ENCODE measurements at places on chromosomes 13 and 19. TPM values are rescaled to one million over a fixed set of nuclear protein-coding genes. Genes with fewer than 3 reads are reported as not detected.

The SUGT1 gene
- 27.4 TPM for total RNA-seq

The KLK1 gene
- total RNA-seq = not detected

The TPTE2 gene
- not detected for total RNA-seq

The PAN3 gene
- 70.2 TPM for total RNA-seq

The TEX29 gene
- not detected for total RNA-seq

The NKG7 gene
- 13.0 TPM for total RNA-seq

The ENOX1 gene
- total RNA-seq = not detected

The AP1M2 gene
- 2.0 TPM for total RNA-seq

The STRN4 gene
- total RNA-seq = 145 TPM

Measured in T-helper 17 cell (primary cell).